Large intestine (tissue), 12 donors: ENCODE measurements at places on chromosomes 1 and 21.

DNA sequence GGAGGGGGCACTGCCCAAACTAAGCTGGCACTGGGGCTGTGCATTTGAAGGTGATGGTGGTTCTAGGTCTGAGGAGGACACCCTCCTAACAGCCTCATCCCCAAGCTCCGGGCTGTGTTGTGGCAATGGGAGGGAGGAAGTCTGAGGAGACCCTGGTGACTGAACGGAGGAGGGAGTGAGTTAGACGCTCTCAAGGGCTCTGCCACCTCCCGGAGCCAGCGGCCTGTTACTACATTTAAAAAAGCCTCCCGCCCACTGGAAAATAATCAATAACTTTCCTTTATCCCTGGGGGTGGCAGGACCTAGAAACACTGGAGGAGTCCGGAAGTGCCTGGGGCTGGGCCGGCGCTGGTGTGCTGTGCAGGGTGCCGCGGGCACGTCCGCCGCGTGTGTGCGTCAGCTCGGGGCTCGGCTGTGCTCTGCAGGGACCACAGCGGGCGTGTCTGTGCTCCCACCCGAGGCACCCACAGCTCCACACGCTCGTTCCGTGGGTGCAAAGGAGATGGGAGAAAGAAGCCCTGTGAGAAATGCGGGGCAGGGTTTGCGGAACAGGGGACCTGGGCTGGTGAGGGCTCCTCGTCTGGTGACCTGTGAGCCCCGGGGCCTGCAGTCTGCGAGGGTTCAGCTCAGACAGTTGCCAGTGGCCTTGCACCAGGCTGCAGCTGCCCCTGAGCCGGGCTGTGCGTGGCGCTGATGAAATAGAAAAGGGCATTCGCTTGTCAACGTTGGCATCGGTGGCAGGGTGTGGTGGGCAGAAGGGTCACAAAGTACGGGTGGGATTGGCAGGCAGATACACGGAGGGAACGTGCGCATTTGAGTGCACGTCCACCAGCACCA, 5.3 kb downstream of the SAMD11 start:
- DNase-seq = no peak

GRCh38 chr1:84141182-84142003, 2.7 kb upstream of the PRKACB start:
- no peak for DNase-seq

GRCh38 chr1:147919896-147920295, 8.3 kb upstream of the GPR89B start:
- no peak for DNase-seq

DNA sequence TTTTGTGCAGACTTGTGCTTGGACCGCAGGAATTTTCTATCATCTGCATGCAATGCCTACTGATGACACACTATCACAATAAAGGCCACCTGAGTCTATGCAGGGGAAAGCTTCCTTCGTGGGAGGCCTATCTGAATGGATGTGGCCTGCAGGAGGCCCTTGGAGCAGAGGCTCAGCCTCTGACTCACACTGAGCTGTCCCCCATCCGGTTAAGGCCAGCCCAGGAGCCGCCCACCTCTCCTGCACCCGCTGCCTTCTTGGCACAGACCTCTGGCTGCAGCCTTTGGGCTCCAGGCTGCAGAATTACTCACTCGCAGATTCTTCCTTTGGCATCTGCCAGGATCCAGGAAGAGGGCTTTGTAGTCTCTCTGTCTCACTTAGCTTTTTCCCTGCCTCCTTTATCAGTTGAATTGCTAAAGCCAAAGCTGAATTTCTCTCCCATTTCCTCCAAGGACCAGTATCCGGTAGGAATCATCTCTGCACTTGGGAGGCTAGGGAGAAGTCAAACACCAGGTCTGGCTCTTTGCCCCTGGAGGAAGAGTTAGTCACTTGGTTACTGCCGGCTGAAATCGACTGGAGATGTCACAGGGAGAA, 65.1 kb upstream of the JUN start:
- no peak for DNase-seq

DNA sequence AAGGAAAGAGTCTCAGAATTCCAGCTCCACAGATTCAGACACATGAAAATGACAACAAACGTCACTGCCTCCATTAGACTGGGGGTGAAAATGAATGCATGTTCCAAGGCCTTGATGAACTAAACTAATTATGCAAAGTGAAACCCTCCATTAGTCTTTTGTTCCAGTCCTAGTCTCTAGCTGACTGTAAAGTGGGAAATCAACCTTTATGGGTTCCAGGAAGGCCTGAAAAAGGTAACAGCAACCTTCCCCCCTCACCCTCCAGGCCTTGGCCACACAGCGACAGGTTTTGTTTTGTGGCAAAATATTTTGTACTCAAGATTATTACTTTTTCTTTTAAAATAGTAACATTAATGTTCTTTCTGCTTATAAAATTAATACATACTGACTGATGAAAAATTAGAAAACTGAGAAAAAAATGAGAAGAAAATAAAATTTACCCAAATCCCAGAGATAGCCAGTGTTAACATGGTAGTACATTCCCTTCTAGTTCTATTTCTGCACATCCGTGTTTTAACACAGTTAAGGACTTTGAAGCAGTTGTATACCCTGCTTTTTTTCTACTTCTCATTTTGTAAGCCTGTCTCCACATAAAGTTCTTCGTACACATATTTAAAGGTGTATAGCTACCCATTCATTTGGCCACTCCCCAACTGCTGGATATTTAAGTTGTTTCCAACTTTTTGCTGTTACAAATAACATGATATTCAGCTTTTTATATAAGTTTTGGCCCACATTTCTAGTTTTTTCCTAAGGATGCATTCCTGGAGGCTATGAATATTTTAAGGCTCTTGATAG, 60.9 kb downstream of the CD2 start:
- no peak for DNase-seq
